ENCODE measurements at places on chromosomes 13 and 19. TPM values are rescaled to one million over a fixed set of nuclear protein-coding genes. Genes with fewer than 3 reads are reported as not detected.

DNA sequence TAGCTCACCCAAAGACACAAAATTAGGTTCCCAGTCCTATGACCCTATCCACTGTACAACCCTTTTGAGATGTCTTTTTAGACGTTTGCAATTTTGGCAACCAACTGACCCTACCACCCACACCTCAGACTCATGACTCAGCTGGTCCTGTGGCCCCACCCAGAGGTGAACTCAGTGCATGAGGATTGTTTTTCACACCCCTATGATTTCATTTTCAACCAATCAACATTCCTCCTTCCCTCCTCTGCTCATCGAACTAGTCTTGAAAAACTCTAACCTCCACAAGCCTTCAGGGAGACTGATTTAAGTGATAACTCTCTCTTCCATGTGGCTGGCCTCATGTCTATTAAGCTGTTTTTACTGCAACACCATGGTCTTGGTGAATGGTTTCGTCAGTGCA, 350.7 kb downstream of the UQCRFS1 start:
- DNase-seq, result no peak

GRCh38 chr13:109968876-109969577, 182.6 kb upstream of the IRS2 start:
- peak; percentile 88 for DNase-seq

GRCh38 chr13:22210134-22210930, 539.5 kb downstream of the FGF9 start:
- no peak for DNase-seq

DNA sequence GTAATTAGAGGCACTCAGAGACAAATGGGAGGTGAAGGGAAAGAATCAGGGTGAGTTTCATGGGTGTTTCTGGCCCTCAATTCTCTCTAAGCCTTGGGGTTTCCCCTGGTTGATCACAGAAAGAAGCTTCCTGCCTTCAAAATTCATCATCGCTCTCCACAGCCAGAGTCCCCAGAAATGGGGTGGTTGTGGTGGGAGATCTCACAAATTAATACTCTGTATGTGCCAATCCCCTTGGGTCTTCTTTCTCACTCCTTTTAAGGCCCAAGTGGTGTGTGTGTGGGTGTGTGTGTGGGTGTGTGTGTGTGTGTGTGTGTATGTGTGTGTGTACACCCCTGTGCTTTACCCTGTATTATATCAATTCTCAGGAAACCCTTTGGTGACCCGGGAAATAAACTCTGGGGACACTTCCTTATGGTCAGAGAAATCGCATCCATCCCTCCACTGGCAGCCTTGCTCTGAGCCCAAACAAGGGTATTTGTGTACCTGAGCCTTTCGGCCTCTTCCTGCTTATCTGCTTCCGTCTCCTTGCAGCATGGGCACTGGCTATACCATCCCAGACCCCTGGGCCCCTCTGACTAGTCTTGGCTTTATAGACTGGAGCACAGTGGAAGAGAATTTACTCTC, 2.8 kb upstream of the FCGBP start:
- DNase-seq, result no peak

DNA sequence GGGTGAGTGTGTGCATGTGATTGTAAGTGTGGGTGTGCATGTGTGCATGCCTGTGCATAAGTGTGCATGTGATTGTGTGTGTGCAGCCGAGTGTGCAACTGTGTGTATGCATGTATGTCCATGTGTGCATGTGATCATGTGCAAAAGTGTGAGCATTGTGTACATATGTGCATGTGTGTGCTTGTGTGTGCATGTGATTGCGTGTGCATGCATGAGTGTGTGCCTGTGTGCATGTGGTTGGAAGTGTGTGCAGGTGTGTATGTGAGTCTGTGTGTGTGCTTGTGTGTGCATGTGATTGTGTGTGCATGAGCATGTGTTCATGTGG, 3.5 kb downstream of the PODNL1 start:
- no peak for DNase-seq

The IGFL2 gene
- total RNA-seq, result 0.43 TPM

DNA sequence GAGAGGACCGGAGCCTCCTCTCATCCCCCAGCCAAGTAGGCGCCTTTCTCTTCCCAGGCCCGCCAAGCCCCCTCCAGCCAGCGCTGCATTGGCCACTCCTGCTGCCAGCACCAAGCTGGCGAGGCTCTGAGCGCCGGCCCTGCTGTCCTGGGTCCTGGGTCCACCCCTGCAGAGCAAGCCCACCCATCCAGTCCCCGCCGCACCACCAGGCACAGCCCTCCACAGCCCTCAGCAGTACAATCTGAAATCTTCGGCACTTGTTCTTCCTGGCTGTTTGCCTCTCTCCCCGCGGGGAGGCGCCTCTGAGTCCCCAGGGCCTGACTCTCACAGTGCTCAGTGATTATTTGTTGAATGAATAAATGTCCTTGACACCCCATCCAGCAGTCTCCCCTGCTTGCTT, 236.4 kb upstream of the SGCG start:
- DNase-seq, result no peak

DNA sequence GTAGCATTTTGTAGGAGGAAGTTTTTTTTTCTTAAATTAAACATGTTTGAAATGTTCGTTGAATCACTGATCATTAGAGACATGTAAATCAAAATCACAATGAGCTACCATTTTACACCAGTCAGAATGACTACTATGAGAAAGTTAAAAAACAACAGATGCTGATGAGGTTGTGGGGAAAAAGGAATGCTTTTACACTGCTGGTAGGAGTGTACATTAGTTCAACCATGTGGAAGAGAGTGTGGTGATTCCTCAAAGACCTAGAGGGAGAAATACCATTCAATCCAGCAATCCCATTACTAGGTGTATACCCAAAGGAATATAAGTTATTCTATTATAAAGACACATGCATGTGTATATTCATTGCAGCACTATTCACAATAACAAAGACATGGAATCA, 122.0 kb upstream of the ARGLU1 start:
- DNase-seq, result no peak

GRCh38 chr19:10339380-10339960, at the start of gene ICAM3:
TSS of gene ICAM3 (minus strand) at chr19:10339624. CDS start at chr19:10339614, 10 bp downstream.
- DNase-seq, result no peak

- no peak for DNase-seq
These were observed 5.3 kb upstream of the PSG7 start for GRCh38 chr19:42942187-42942789.

DNA sequence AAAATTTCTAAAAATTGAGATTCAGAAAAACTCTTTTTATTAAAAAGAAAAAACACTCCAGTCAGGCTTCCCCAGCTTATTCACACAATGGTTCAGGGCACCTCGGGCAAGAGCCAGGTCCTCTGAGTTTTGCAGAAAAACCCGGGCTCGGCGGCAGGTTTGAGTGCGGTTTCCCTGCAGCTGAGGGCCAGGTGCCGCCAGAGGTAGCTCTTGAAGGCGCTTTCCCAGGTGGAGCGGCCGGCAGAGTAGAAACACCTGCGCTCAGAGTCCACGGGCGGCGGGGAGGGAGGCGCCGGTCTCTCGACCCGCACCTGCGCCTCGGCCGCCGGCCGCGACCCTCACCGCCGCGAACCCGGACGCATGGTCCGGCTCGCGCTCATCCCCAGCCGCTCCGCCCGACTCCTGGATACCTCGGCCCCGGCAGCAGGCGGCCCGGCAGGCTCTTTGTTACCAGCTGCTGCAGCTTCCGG, 444 bp downstream of the PROSER1 start:
- no peak for DNase-seq

DNA sequence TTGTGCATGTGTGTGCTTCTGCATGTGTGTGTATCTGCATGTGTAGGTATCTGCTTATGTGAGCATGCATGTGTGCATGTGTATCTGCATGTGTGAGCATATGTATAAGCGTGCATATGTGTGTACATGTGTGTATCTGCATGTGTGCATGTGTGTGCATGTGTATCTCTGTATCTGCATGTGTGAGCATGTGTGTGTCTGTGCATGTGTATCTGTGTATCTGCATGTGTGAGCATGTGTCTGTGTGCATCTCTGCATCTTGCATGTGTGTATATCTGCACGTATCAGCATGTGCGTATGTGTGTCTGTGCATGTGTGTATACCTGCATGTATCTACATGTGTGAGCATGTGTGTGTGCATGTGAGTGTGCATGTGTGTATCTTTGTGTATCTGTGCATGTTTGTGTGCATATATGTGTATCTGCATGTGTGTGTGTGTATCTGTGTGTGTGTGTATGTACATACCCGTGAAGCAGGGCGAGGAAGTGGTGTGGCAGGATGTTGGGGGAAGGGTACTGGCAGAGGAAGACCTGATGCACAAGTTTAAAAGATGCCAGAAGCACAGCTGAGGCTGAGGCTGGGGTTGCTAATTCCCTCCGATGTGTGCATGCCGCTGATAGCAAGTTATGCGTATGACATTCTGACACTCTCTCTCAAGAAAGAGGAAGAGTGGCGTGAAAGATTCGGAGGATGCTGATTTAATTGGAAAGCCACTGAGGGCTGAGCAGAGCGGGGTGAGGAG, 64.2 kb downstream of the TEX29 start:
- no peak for DNase-seq
